ENCODE measurements at places on chromosomes 1 and 21.
A peak's percentile ranks its signal among the peaks of the same experiment; 100 is the strongest.

- DNase-seq, result no peak
These were observed 19.5 kb upstream of the SH2D2A start for GRCh38 chr1:156836041-156836654.

DNA sequence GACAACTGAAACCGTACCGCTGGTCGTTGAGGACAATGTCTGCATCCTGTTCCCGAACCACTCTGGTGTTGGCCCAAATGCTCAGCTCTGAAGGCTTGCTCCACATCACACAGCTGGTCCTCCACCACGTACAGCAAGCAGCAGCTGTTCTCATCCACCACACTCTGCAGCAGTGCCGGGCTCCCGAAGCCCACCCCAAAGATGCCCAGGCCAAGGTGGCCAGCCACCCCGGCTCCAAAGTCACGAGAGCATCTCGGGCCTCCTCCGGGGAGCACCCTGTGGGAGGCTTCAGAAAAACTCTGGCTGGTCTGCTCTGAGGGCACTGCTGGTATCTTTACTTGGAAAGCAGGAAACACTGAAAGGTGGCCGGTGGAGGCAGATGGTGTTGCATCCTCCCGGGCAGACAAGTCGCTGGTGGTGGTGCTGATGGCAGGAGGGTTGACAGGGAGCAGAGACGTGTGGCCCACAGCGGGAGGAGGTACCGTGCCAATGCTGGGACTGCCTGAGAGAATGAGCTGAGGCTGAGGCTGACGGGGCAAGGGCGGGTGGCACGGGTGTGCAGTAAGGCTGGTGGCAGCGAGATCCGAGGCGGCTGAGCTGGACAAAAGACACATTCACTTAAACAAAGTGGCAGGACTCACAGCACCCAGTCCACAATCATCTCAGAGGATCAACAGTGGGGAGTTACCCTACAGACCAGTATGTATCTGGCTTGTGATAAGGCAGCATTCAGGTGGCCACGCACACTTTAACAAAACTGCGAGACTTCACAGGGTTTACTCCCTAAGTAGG lies 6.5 kb upstream of the CCDC27 start:
- DNase-seq, result no peak

DNA sequence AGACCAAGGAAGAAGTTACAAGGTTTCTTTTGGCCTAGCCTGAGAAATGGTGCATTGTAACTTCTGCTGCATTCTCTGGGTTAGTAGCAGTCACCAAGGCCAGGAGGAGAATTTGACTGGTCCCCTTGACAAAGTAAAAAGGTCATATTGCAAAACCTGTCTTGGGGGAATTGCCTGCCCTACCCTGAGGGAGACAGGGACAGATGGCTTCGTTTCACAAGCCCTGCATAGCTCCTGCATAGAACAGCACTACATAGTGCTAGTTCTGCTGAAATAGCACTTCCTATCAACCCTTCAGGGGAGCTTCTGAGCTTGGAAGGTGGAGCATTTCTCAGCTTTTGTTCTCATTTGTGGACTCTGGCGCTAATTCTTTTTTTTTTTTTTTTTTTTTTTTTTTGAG lies 20.4 kb upstream of the AK2 start:
- peak; percentile 19 for DNase-seq

- no peak for DNase-seq
These were observed 263.7 kb upstream of the SGIP1 start for GRCh38 chr1:66270119-66270812.

- DNase-seq, result peak; percentile 94
These were observed 39.9 kb downstream of the AKNAD1 start for GRCh38 chr1:108817016-108817415.

GRCh38 chr1:156504438-156504813 lies 3.9 kb upstream of the MEF2D start:
- DNase-seq, result peak; percentile 95

DNA sequence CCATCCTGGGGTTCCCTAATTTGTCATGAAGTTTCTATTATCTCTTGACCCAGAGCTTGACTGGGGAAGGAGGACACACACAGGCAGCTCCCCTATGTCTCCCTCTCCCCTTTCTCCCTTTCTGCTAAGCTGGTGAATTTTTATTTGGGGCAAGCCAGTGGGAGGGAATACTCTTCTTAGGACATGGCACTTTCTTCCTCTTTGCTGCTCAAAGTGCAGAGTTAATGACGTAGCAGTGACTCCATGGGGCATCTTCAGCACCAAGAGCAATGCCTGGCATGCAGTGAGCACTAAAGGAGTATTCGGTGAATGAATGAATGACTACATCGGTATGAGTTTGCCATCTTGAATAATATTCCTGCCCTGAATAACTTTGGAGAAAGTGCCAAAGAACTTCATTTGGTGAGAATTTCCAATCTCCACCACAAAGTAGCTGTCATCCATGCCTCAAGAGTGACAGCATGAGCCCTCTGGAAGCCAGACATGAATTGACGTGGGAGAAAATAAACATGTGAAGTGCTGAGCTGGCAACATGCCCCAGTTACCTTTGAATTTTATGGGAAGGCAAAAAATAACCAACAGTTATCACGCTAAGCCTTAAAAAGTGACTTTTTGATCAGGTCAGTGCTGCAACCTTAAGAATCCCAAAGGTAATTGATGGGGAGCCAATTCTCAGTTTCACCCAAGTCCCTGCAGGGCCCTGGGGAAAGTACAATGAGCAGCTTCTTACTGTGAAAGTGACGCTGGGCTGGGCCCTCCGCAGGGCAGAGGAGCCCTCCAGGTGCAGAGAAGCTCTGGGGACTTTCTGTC lies 22.1 kb upstream of the ATF3 start:
- no peak for DNase-seq

- no peak for DNase-seq
These were observed 219.3 kb downstream of the TOMM20 start for GRCh38 chr1:234909307-234909810.

DNA sequence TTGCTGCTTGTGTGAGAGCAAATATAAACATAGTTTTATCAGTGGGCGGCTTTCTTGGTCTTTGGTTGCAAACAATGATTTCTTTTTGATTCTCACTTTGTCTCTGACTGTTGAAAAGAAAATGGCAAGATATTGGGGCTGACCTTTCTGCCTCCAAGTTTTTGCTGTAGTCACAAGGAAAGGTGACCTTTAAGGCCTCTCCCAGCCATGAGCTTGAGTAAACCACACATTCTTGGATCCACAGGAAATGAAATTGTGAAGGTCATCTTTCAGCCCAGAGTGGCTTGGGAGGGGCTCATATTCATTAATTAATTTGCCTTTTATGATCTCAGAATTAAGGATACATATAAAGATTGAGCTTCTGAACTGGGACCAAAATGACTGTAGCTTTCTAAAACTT lies 241.6 kb downstream of the BACH1 start:
- DNase-seq, result no peak

GRCh38 chr1:212020975-212021374 lies 14.4 kb downstream of the INTS7 start:
- DNase-seq, result no peak

GRCh38 chr1:147547065-147547464 lies 5.8 kb downstream of the BCL9 start:
- no peak for DNase-seq

DNA sequence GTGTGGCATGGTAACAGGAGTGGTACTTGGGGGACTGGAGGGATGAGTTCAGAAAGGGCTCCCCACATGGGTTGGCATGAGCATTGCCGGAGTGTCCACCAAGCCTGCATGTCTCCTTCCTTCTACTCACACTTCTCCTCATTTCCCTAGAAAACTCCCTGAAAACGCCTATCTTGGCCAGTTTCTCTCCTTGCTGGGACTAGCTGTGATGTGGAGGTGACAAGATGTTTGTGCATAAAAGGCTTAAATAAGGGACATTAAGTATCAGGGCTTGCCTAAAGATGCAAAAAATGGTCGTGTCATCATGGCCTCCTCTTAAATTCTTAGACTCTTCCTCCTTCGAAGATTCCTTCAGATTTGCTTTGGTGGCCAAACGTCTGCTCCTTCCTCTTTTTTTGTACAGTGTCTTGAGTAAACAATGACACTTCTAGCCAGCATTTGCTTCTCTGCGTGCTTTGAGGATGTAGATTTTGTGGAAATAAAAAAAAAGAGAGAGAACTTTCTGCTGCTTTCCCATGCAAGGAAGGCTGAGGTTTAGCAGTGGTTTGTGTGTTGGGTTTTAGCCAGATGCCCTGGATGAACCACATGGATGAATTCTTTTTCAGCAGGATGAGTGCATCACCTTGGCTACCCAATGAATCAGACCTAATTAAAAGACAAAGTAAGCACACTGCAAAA lies 239.1 kb upstream of the IRF2BP2 start:
- DNase-seq, result peak; percentile 12

DNA sequence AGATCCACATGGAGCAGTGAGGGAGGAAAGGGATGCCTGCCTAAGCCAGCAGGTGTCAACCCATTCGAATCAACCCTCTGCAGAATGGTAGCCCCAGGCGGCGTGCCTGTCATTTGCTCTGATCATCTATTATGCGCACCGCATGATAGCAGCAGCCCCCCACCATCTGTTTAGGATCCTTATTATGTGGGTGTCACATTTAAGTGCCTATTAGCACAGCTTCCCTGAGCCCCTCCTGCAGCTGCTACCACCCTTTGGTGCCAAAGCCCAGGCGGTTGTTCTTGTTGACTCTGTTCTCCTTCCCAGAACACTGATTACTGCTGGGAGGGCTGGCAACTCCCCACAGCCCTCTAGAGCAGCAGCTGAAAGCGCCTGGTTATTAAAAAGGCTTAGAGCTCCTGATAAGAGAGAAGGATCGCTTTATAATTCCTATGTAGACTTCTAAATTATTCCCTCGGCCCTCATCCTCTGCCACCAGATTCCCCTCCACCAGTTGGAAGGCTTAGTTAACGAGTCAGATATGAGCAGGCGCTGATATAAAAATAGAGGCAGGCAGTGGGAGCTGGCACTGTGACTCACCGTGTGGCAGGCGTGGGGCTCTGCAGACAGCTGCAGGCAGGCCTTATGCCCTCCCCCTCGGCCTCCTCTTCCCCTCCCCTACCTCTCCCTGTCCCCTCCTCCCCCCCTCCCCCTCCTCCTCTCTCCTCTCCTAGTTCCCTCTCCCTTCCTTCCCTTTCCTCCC lies 23.0 kb downstream of the ACTA1 start:
- DNase-seq, result peak; percentile 89

DNA sequence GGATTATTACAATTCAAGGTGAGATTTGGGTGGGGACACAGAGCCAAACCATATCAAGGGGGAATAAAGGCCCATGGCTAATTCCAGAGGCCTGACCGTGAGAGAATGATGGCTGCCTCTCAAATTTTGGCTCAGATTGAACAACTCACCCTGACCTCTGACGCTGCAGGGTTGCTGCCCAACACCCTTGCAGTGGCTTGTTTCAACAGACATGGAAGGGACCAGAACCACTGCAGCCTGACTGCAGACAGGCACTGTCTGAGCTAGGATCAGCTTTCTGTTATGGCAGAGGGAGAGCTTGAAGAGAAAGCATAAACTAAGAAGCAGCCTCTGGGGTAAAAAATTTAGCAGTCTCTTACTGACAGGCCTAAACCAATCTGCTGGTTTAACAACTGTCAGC lies 90.2 kb upstream of the GADD45A start:
- DNase-seq, result no peak

DNA sequence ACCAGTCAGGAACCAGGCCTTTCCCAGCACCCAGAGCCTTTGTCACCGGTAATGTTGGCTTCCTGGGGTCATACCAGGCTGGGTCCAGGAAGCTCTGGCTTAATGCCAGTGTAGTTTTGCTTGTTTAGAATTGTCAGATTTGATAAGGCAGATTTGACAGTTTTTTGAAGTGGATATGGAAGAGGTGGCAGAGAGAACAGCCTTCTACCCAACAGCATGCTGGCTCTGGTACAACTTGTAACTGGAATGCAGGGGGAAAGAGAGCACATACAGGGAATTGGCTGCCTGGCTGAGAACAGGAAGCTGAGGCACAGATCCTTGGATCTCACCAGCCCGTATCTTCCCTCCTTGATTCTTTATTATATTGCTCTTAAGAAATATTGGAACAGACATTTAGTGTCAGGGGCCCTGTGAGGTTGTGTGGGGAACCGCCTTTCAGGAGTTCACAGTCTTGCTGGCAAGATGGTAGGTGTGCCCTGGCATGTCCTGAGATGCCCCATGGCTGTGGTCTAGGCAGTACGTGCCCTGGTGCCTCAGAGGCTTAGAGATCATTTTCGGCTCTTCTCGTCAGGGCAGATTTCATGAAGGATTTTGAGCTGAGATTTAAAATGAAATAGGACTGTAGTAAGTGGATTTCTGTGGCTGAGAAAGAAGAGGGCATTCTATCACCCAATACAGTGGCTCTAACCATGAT lies 227.0 kb downstream of the PBX1 start:
- no peak for DNase-seq

DNA sequence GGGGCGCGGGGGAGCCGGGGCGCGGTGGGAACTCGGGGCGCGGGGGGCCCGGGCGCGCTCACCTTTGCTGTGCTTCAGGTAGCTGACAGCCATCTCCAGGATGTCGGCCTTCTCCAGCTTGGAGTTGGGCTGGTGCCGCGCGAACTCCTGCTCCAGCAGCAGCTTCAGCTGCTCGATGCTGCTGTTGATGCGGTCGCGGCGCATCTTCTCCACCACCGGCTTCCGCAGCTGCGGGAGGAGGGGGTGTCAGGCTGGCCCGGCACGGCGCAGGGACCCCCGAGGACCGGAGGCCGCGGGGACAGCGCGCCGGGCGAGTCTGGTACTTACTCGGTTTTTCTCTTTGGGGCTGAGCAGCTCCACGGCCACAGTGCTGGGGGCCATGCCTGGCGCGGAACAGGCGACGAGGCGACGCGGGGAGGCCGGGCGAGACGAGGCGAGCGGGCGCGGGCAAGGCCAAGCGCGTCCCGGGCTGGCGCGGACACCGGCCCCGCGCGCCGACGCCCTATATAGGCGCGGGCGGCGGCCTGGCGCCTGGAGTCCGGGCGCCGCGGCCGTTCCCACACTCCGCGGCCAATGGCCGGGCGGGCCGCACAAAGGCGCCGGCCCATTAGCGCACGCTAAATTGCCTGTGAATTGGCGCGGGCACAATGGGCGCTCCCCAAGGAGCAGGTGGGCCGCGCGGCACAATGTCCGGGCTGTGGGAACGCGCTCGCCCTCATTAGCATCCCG lies at the start of gene HES5:
Gene HES5 (minus strand): TSS at position 480 of the 729 bp plus-strand sequence. CDS start 99 bp downstream, at position 381.
- DNase-seq, result peak; percentile 74

- no peak for DNase-seq
These were observed 23.6 kb downstream of the SYF2 start for GRCh38 chr1:25208561-25209222.

DNA sequence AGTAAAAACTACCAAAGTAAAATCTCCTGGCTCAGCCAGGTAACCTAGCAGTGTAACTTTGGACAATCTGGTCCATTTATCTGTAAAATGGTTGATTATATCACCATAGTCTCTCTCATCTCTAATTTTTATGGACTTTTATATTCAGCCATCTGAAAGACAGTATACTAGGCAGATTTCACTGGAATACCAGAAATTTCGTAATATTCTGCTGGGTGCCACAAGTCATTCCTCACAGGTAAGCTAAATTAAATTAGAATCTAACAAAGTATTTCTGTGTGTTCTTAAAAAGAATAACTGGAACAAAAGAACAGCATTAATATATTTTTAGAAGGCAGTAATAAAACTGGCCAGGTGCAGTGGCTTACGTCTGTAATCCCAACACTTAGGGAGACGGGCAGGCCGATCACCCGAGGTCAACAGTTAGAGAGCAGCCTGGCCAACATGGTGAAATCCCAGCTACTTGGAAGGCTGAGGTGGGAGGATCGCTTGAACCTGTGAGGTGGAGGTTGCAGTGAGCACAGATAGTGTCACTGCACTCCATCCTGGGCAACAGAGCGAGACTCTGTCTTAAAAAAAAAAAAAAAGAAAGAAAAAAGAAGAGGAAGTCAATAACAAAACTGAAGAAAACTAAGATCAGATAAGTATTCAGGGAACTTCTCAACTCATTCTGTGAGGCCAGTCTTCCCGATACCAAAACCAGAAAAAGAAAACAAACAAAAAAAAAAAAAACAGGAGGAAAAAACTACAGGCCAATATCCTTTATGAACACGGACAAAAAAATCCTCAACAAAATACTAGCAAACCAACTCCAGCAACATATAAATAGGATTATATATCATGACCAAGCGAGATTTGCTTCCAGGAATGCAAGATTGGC lies 35.9 kb downstream of the PIK3R3 start:
- DNase-seq, result no peak
